Retinal pigment epithelial cell (primary cell): ENCODE measurements at places on chromosomes 4 and X.
A peak's percentile ranks its signal among the peaks of the same experiment; 100 is the strongest.

- DNase-seq, result peak; percentile 54
Observed at GRCh38 chrX:74232859-74233258, 71.1 kb upstream of the ZCCHC13 start.

DNA sequence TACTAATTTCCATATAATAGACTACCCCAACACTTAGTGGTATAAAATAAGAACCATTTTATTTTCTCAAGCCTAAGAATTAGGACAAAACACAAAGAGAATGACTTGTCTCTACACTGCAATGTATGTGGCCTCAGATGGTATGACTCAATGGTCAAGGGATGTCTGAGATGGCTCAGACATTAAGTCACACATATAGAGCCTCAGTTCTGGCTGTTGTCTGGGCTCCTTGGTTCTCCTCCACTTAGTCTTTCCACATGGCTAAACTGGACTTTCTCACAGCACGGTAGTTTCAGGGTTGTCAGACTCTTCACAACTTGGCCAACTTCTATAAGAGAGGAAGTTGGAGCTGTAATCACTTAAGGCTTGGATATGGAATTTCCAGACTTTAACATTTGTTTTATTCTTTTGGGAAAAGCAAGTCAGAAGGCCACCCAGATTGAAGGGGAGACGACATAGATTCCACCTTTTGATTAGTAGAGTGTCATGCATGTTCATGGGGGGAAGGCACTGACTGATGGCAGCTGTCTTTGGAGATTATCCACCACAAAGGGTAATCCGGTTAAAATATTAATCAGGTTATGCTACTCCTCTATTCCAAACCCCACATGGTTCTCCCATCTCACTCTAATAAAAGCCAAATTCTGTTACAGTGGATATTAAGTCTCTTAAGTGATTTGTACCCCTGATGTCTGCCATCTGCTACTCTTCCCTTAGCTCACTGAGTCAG is 9.4 kb downstream of the IL15 start:
- DNase-seq, result peak; percentile 39

DNA sequence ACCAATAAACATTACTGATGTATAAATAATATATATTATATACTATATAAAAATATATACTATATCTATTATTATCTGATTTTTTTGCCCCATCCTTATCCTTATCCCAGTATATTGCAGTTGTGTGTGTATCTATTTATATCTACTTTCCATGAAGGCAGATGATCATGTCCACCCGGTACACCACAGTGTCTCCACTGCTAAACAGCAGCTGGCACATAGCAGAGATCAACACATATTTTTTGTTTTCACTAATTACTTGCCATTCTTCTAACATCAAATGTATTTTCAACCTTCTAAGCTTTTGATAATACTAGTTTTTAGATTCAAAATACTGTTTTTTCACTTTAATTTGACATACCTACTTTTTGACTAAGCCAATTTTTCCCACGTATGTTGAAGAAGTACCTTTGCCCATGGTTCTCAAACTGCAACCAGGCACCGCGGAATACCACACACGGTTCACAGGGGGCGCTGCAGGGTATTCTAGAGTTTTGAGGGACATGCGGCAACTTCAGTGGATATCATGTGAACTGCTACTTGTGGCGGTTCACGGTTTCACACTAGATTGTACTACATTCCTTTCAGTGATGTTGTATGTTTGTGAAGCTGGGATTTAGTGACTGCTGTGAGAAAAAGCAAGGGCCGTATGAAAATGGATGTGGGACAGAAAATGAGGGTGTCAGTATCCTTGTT is 182.5 kb upstream of the NPY2R start:
- peak; percentile 39 for DNase-seq

GRCh38 chr4:152424977-152425376 is 110.9 kb downstream of the FBXW7 start:
- DNase-seq, result no peak

DNA sequence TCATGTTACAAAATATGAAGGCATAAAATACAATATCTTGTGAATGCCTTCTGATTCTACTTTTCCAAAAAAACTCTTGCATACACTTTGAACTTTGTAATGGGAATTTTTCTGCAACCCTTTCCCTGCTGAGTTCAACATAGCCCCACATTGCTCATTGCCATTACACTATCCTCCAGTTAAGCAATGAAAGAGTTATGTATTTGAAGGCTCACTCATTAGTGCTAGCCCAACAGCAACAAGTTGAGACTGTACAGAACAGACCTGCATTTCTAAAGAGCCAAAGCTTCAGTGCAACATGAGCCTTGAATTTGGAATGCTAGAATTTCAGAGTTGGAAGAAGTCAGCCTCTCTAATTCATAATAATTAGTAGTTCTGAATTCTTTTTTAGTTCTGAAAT is 44.4 kb upstream of the STAG2 start:
- DNase-seq, result no peak

DNA sequence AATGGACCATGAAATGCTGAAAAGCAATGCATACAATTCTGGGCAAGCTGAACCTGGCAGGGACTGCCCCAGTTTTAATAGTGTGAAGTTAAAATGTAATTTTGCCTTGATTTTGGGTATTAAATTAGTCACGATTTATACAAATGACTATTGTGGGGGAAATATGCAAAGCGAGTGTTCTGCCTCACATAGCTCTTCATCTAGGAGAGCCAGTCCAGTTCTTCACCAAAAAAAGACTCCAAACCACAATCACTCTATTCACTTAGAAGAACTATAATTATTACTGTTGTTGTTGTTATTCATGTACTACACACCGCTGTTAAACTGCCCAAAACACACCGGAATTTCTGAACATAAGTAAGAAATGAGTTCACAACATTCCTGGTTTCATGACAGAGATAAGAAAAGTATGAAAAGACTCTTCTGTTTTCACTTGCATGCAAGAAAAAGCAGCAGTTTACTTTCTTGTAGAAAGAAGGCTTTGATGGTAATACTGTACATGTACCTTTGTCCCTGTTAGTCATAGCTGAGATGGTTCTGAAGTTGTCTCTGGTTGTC is 101.9 kb downstream of the QRFPR start:
- DNase-seq, result no peak

DNA sequence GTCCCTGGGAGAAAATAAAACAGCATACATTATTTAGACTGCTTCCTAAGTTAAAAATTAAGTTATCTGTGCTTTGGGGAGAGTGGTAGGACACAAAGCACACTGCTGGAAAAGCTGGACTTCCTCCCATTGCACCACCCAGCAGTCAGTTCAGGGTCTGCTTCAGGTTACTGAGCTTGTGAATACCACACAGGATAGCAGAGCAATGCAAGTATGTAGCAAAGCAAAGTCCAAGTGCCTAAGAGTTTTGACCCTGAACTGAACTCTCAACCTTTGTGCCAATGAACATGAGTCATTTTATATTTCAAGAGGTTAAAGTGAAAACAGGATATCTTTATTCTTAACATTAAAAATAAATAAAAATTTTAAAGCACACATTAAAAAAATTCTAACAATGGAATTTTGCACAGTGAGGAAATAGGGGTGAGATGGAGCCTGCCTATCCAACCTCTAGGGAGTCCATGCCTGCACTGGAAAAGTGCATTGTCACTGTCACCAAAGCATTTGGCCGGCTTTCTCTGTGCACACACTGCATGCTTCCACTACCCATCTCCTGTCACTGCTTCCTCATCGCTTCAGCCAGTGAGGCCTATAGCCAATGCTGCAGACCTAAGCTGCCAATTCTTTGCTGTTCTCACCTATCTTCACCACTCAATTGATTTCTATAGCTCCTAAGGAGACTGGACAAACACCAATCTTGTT is 50.9 kb downstream of the ABCG2 start:
- DNase-seq, result no peak

DNA sequence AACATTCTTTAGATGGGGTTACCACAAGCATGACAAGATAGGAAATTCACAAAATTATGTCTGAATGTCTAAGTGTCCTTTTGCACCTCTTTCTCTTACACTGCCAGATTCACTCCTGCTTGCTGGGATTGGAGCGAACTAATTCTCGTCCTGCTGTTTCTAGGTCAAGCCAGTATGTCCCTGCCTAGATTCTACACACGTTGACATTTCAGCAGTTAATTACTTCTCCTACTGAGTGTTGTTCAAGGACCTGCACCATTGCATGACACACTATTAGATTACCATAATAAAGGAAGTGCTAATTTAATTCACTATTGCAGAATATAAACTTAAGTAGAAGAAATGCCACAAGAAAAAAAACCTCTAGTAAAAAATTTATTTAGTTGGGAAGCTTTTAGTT is 1911.7 kb downstream of the PCDH7 start:
- no peak for DNase-seq

GRCh38 chrX:15072880-15073279 is 197.0 kb downstream of the ASB9 start:
- DNase-seq, result no peak

- no peak for DNase-seq
Observed at GRCh38 chr4:135184715-135185114, 983.1 kb upstream of the PABPC4L start.

GRCh38 chr4:11111370-11111769 is 317.3 kb downstream of the HS3ST1 start:
- no peak for DNase-seq

DNA sequence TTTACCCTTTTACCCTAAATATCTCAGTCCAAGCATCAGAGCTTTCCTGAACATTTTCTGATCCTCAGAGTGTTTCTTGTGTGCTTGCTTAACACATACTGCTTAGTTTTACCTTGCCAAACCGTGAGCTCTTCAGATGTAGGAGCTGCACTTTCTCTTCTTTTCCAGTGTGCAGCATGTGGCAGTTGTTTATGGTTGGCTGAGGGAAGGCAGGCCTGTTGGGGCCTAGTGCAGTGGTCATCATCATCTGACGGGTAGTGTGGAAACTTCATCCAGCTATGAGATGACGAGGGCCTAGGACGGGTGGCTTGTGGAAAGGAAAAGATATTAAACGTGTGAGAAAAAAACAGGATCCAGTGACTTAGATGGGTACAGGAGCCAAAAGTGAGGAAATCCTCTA is 21.5 kb downstream of the VBP1 start:
- no peak for DNase-seq

GRCh38 chrX:107454302-107454701 is 4.8 kb downstream of the FRMPD3 start:
- no peak for DNase-seq

GRCh38 chr4:4866124-4866865 is 6.8 kb downstream of the MSX1 start:
- no peak for DNase-seq

DNA sequence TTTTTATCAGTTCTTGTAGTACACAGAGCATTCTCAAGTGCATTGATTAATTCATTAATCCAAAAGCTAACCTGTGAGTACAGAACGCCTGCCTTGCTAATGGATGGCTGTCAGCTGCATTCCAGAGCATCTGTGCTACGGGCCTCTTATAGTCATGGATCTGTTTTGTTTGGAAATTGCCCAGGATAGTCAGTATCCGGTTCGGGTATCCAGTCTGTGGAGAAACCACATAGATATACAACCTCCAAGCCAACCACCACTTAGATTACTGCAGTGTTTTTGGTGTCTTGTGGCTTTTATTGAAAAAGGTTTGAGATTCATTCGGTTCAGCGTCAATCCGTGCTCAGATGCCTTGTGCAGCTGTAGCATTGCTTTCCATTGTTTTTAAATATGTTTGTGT is 4.0 kb downstream of the LAP3 start:
- DNase-seq, result no peak

DNA sequence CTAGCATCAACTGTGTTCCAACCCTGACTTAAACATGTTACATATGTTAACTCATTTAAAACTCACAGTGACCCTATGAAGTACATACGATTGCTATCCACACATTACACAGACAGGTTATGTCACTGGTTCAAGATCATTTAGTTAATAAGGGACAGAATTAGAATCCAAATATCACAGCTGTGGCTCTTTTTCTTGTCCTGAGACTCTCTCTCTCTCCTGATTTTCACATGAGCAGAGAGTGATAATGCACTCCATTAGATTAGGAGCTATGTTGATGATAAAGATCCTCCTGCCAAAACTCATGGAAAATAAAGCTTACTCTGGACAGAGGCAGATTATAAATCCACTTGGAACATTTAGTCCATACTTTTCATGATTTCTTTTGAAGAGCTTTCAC is 408.3 kb downstream of the PPARGC1A start:
- DNase-seq, result no peak
